ENCODE measurements at places on chromosomes 6 and 20.

DNA sequence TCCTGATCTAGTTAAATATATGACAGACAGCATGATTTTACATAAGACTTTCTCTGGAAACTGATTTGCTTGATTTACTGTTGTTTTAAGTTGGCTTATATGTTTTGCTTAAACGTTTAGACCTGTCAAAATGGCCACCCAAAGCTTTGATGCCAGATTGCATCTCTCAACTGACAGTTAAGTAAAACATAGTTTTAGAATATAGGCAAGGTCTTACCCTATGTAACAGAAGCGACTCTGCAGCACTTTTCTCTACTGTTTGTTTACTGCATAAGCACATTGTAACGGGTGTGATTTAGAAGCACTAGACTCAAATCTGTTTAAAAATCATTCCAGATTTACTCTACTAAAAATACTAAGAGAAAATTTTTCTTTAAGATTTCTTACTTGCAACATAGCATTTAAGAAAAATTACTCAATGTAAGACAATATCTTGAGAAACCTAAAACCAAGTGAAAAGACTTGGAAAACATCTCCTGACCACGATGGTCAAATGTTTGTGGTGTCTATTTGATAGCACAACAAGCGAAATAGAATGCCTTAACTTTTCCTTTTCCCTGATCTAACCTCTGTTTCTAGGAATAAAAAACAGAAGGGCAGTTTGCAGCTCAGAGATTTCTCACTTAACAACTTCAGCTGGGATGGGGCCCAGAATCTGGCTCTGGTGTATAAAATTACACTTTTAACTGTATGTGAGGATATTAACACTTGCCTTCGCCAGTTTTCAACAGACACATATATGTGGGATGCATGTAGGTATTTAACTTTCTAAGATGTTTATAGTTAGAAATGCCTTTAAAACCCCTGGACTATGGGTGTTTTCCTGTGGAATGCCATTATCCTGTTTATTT is 47.4 kb downstream of the AIG1 start:
- no peak for DNase-seq

DNA sequence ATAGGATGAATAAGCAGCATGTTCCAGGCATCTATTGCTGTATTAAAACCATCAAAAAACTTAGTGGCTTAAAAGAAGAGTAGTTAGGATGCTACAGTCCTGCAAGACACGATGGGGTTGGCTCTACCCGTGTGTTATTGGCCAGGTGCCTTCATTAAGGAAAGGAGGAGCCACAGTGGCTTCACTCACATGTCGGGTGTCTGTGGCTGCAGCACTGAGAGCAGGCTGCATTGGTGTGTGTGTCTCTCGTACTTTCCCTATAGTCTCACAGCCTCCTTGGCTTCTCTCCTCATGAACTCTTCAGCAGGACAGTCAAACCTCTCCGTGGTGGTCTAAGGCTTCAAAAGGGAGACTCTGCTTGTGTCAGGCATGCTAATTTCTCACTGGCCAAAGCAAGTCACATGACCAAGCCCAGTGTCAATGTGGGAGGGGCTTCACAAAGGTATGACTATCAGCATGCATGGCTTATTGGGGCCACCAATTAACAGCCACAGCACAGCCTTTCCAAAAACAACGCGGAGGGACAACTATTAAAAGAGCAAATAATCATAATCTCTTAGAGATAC is 402.8 kb downstream of the KIF16B start:
- DNase-seq, result no peak

DNA sequence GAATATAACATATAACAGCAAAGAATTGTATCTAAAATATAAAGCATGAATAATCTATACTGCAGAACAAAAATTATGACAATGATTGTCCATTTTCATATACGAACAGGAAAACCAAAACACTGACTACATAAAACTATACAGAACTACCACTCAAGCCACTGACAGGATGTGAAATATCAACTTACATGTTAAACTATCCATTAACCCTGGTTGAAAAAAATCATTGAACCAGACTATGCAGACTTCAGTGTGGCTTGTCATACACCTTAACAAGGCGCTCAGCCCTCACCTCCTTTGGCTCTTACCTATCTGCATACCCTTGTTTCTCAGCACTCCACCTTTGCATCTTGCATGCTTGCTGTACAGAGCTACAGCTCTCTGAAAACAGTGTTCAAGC is 34.9 kb downstream of the ASCC3 start:
- DNase-seq, result no peak

- no peak for DNase-seq
Observed at GRCh38 chr20:284172-284571, 6.4 kb downstream of the C20orf96 start.

GRCh38 chr20:440636-441035 is 21.7 kb downstream of the TBC1D20 start:
- no peak for DNase-seq

DNA sequence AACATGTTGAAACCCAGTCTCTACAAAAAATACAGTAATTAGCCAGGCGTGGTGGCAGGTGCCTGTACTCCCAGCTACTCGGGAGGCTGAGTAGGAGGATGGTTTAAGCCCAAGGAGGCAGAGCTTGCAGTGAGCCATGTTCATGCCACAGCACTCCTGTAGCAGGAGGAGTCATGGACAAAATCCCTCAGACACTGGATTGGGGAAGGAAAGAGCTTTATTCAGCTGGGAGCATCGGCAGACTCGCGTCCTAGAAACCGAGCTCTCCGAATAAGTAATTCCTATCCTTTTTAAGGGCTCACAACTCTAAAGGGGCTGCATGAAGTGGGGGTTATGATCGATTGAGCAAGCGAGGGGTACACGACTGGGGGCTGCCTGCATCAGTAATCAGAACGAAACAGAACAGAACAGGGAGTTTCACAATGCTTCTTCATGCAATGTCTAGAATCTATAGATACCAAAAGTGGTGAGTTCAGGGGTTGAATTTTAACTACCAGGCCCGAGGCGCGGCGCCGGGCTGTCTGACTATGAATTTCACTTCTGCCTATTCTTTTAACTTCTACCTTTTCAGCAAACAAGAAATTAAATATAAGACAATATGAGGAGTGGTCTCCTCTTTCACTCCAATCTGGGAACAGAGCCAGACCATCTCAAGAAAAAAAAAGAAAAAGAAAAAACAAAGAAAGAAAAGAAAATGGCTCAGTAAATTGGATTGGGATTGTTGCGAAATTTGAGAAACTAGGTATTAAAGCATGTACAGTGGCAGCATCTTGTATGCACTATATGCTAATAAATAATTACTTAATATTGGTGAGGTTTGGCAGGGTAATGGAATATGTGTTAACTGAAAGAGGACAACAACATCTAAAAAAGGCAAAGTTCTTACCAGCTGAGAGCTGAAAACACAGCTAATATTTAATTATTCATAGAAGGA is 23.6 kb downstream of the HMGN4 start:
- DNase-seq, result no peak

- DNase-seq, result no peak
Observed at GRCh38 chr20:44247131-44247571, at the start of gene GDAP1L1. GDAP1L1 (plus strand) TSS chr20:44247308; CDS start chr20:44247335, 27 bp downstream.

- DNase-seq, result peak; percentile 92
Observed at GRCh38 chr20:34907616-34908469, 31.4 kb downstream of the ACSS2 start.

- peak; percentile 84 for DNase-seq
Observed at GRCh38 chr6:34235307-34236130, 1.2 kb upstream of the HMGA1 start.

- no peak for DNase-seq
Observed at GRCh38 chr20:46356195-46357029, 48.1 kb upstream of the CDH22 start.

GRCh38 chr6:158654960-158655489 is 5.2 kb downstream of the SYTL3 start:
- peak; percentile 94 for DNase-seq

GRCh38 chr6:146410851-146411595 is 132.6 kb upstream of the RAB32 start:
- DNase-seq, result no peak

GRCh38 chr20:34473262-34473883 is 42.8 kb upstream of the DYNLRB1 start:
- peak; percentile 13 for DNase-seq

DNA sequence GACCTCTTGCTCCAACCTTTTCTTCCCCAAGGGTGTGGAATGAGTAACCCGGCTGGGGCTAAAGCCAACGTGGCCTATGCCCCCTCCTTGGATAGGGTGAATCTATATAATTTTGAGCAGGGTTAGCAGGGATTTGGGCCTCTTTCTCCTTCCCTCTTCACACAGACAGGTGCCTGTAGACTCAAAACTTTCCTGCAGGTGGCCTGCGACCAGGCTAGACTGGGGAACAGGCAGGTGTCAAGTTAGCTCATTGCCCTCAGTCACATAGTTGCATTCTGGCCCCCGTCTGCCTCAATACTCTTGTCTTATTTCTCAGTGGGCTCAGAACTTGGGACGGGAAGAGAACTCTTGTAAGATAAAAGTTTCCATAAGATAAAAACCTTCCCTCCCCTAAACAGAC is 243.0 kb downstream of the ATXN1 start:
- DNase-seq, result no peak

DNA sequence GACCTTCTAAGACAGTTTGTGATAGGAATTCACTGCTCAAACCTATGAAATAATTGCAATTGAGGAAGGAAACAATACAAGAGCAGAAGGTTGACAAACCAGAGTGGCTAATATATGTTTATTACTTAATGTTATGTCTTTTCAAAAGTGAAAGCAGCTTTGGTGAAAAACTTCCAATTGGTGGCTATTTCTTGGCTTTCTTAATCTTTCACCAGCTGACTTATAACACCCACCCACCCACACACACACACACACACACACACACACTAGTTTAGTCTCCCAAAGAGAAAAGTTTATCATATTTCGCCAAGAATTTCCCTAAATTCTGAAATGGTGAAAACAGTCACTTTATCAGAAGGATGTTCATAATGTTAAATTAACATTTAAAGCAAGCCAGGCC is 583.5 kb downstream of the EYS start:
- no peak for DNase-seq
